HS-5 (cell line): ENCODE measurements at places on chromosomes 5 and 9.

- no peak for DNase-seq
Observed at GRCh38 chr5:69131304-69131703, 35.6 kb upstream of the CCNB1 start.

GRCh38 chr9:6673326-6674025 lies 27.9 kb upstream of the GLDC start:
- DNase-seq: no peak

GRCh38 chr5:585556-585955 lies 26.6 kb upstream of the CEP72 start:
- DNase-seq: no peak

- no peak for DNase-seq
Observed at GRCh38 chr5:98768160-98768959, 5.1 kb upstream of the RGMB start.

DNA sequence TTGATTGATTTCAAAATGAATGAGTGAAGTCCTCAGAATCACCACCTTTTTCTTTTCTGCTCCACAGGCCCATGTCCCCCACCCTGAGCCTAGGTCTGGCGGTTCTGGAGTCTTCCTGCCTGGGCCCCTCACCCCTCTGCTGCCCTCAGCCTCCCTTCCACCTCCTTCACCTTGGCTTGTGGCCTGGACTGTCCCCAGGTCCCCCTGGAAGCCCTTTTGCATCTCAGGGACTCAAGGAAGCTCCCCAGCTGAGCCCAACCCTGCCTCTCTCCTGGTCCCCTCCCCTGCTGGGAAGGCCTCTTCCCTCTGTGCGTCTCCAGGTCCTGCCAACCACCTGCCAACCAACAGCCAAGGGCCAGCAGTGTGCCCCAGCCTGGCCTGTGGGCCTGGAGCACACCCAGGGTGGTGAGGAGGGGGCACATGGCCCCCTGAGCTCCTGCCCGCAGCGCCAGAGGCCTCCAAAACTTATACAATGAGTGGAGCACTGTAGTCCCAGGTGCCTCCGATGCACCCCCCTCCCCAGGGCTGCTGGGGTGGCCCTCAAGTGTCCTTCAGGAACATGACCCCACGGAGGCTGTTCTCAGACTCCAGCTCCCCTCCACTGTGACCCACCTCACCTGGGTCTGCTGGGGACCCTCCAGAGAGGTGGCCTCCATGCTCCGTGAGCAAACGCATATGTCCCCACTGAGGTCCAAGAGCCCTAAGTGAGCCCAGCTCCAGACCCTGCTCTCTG lies 20.3 kb downstream of the GLT6D1 start:
- DNase-seq: no peak

DNA sequence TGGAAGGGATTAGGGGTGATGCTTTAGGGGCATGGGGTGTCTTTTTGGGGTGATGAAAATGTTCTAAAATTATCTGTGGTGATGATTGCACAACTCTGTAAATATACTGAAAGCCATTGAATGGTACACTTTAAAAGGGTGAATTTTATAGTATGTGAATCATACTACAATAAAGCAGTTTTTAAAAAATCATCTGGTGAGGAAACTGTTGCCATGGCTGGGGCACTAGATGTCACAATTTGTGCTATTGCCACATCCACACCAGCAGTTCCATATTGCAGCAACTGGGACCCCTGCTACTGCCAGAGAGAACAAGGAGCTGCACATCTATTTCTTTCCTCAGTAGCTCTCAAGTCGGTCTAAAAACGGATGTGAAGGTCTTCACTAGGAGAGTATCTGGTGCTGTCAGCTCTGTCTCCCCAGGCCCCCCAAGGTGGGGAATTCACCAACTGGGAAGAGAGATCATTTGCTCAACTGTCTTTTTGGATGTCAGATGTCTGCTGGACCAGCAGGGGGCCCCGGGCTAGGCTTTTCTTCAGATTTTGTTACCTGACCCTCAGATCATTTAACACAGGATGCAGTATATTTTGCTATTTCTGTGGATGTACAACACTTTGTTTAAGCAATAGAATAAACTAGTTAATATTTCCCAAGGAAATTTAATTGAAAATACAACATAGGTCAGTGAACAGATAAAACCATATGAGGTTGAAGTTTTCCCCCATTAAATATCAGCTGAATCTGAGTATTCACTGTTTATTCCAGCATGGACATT lies 13.2 kb downstream of the CMYA5 start:
- DNase-seq: peak; percentile 15

- DNase-seq: no peak
Observed at GRCh38 chr5:113201715-113202114, 225.1 kb downstream of the DCP2 start.

DNA sequence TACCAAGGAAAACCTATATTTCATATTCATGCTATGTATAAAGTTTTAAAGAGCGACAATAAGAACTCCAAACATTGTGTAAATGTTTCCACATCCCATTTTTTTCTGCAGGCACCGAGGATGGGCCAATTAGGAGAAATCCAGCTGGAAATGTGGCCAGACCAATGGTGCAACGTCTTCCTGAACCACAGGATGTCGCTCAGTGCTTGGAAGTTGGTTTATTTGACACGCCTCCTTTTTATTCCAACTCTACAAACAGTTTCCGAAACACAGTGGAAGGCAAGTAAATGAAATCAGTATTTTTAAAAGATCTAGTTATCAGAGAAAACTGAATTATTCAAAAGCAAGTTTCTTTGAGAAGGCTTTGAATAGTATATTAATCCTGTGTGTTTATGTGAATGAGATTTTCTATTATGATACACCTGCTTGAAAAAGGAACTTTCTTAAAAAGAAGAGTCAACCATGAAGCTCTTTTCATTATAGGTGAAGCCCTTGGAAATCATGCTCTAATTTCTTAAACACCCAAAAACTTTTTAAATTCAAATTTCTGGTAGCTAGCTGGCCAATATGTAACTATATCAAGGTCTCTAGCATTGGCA lies 9.1 kb downstream of the TYRP1 start:
- no peak for DNase-seq

- no peak for DNase-seq
Observed at GRCh38 chr5:157245886-157246285, 20.0 kb upstream of the CYFIP2 start.

DNA sequence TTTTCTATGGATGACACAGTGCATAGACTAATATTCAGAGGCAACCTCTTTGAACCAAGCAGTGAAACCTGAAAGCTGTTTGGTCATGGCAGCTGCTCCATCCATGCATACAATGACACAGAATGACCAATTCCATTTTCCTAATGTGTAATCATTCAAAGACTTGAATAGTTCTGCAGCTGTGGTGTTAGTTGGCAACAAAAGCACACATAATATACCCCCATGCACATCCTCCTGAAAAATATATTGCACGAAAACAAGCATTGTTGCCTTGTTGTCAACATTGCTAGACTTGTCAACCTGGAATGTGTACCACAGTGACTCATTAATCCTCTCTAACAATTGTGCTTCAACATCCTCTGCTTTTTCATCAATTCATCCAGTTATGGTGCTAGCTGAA lies 71.0 kb upstream of the SEMA6A start:
- no peak for DNase-seq

- DNase-seq: no peak
Observed at GRCh38 chr9:95465115-95465514, 51.7 kb downstream of the PTCH1 start.

DNA sequence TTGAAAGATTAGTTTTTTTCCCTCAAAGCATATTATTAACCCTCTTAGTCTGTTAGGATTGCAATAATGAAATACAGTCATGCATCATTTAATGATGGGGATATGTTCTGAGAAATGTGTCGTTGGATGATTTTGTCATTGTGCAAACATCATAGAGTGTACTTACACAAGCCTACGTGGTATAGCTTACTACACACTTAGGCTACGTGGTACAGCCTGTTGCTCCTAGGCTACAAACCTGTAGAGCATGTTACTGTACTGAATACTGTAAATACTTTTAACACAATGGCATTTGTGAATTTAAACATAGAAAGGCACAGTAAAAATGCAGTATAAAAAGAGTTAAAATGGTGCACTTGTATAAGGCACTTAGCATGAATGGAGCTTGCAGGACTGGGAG lies 132.7 kb downstream of the PDE8B start:
- DNase-seq: no peak
